ENCODE measurements at places on chromosomes 5 and 9. TPM values are rescaled to one million over a fixed set of nuclear protein-coding genes. Genes with fewer than 3 reads are reported as not detected.

The DPH7 gene
- total RNA-seq = 35.0 TPM

DNA sequence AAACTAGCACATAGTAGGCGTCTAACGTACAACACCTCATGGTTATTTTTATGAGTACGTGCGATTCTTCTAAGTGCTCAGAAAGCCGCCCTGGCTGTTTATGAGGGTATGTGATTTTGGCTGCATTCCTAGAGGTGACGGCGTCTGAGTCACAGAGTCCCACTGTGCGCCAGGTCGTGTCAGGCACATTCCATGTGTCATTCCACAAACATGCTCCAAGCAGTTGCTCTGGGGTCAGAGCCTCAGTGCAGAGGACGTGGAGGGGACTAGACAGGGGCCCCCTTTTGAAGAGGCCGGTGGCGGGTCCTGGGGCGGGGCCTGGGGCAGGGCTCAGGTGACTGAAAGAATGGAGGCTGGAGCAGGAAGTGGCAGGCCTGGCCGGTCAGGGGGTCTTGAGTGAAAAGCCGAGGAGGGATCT is 51.9 kb downstream of the NEK6 start:
- no peak overlapping the region for H3K4me3 ChIP-seq
- peaks cover 2% of the 10 kb centered on the region for H3K4me1 ChIP-seq
- DNase-seq = no peak
- H3K27ac ChIP-seq = no peak overlapping the region
- H3K27me3 ChIP-seq = no peaks in the 10 kb centered on the region

DNA sequence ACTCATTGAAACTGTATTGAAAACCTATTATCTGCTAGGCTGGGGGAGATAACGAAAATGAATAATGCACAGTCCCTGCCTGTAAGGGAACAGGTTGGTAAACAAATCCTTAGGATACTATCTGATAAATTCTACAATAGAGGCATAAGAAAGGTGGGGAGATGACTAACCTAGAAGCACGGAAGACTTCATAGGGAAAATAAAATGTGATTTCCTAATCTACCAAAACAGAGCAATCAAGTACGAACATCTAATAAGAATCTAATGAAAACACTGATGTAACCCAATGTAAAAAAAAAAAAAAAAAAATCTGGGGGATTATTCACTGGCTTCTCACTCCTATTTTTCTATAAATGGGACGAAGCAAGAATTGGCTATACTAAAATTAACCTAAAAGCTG is 124.4 kb downstream of the SLF1 start:
- no peaks in the 10 kb centered on the region for H3K36me3 ChIP-seq
- DNase-seq = no peak
- no peak overlapping the region for H3K27ac ChIP-seq
- H3K4me1 ChIP-seq = peaks cover 7% of the 10 kb centered on the region
- no peak overlapping the region for H3K4me3 ChIP-seq
- no peaks in the 10 kb centered on the region for H3K27me3 ChIP-seq

- no peak for DNase-seq
- H3K27me3 ChIP-seq = no peaks in the 10 kb centered on the region
Measured at GRCh38 chr5:92795633-92796032, 785.4 kb downstream of the NR2F1-AS1 start.

- no peak overlapping the region for H3K4me3 ChIP-seq
- no peak for DNase-seq
- peaks cover 2% of the 10 kb centered on the region for H3K27me3 ChIP-seq
Measured at GRCh38 chr9:89600831-89601230, 4.0 kb upstream of the GADD45G start.

The ALDH1B1 gene
- 26.5 TPM for total RNA-seq

DNA sequence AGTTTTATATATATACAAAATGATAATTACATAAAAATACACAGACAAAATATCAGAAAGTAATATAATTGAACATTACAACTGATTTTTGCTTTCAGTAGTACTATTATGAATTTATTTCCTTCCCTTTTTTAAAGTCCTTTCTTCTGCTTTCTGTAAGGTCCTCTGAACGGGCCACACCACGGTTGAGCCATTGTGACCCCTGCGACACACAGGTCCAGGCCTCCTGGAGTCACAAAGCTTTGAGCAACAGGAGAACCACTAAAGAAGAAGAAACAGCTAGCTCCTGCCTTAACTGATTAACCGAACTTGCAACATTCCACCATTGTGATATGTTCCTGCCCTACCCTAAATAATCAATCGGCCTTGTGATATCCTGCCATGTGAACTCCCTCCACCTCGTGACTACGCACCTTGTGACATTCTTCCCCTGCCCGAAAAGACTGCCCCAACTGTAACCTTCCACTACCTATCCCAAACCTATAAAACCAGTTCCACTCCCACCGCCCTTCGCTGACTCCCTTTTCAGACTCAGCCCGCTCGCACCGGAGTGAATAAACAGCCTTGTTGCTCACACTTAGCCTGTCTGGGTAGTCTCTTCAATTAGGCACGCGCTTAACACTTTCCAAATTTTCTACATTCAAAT is 375.0 kb upstream of the RFX3 start:
- peaks cover 4% of the 10 kb centered on the region for H3K27me3 ChIP-seq
- H3K27ac ChIP-seq = no peak overlapping the region
- no peaks in the 10 kb centered on the region for H3K36me3 ChIP-seq
- no peak overlapping the region for H3K4me3 ChIP-seq
- H3K4me1 ChIP-seq = no peaks in the 10 kb centered on the region

DNA sequence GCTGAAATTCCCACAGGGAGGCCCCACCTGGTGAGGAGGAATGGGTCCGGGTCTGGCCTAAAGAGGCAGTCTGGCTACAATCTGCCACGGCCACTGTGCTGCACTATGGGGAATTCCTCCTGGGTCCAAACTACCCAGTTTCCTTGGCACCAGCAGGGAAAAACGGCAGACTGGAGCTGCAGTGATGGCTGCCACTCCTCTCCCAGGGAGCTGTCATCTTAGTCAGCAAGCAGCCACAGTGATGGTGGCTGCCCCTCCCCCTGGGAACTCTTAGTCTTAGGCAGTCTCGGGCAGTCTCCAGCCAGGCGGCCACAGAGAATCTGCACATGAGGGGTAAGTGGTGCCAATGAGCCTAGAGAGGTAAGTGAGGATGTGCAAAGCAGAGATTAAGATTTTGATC is 205.8 kb downstream of the TMEM38B start:
- no peak overlapping the region for H3K4me3 ChIP-seq
- no peaks in the 10 kb centered on the region for H3K27me3 ChIP-seq
- no peaks in the 10 kb centered on the region for H3K36me3 ChIP-seq
- no peak overlapping the region for H3K27ac ChIP-seq

DNA sequence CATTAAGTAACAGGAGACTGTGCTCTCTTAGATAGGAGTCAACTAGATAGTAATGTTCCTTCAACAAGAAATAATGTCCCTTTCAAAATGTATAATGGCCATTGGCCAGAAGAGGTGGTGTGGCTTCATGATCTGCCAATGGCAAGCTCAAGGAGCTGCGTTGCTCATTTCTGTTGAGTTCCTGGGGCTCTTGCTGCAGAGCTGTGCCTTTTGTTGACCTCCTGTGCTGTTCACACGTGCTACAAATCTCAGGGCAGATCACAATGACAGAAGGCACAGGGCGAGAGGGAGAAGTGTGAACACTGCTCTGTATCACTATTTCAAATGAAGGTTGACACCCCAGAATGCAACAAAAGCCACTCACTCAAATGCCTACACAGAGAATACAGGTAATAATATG is 16.0 kb upstream of the TBC1D2 start:
- H3K4me3 ChIP-seq = no peak overlapping the region
- H3K27ac ChIP-seq = no peak overlapping the region
- H3K4me1 ChIP-seq = no peaks in the 10 kb centered on the region
- H3K36me3 ChIP-seq = no peaks in the 10 kb centered on the region
- DNase-seq = no peak

GRCh38 chr5:133595465-133595864 is 16.9 kb downstream of the FSTL4 start:
- H3K27ac ChIP-seq = no peak overlapping the region
- no peak overlapping the region for H3K4me3 ChIP-seq
- DNase-seq = no peak

DNA sequence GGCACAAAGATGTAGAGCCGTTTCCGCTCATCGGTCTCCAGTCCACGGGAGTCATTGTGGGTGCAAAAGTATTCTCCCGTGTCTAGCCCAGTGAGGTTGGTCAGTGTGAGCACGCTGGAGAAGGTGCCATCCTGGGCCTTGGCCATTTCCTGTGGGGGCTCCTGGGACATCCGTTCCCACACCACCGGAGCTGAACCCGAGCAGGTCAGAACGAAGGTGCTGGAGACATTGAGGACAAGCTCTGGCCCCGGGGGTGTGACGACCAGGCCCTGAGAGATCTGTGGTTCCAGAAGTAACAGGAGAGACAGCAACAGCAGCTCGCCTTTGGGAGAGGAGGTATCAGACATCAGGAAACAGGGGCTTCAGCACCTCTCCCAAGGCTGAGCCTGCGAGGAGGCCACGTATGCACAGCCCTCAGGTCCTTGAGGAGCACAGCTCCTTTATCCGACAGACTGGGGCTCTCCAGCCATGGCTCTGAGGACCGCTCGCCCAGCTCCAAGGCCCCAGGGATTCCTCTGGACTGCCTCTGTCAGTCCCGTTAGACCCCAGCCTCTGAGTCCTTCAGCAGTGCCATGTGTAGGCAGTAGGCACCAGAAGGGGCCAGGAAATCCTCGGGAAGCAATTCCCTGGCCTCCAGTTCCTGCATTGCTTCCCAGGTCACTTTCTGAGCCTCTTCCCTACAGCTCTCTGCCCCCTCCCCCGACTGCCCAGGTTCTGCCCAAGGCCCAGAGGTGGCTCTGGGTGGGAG is 19.9 kb downstream of the PDGFRB start:
- no peaks in the 10 kb centered on the region for H3K4me1 ChIP-seq
- no peak for DNase-seq
- no peak overlapping the region for H3K4me3 ChIP-seq
- no peaks in the 10 kb centered on the region for H3K27me3 ChIP-seq

DNA sequence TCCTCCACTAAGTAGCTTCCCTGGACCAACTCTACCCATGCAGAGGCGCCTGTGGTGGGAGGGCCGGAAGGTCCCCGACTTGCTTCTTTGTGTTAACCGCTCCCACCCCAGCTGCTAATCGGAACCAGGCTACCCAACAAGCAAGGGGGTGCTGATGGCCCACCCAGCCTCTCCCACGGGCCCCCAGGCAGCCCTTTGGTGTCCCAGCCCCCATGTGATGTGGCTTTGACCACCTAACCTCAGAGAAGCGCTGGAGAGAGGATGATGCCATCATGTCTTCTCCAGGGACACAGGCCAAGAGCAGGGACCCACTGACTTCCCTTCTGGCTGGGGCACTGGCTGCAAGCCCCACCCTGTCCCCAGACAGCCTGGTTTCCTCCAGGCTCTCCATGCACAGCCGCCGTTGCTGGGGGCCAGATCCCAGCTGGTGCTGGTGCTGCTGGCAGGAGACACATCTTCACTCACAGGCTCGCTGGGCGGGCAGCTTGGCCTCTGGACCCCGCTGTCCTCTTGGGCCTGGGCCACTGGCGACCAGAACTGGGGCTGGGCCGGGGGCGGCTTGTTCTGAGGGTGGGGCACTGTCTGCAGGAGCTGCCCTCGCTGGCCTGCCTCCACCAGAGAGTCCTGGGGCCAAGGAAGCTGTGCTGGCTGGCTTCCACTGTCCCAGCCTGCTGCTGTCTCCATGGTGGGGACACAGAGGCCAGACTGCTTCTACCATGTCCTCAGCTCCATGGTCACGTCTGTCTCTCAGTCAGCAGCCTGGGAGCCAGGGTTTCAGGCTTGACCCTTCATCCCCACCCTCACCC is 27.8 kb downstream of the LAMC3 start:
- no peak for DNase-seq
- peaks cover 2% of the 10 kb centered on the region for H3K27me3 ChIP-seq
- H3K36me3 ChIP-seq = no peaks in the 10 kb centered on the region
- no peak overlapping the region for H3K4me3 ChIP-seq
- H3K27ac ChIP-seq = no peak overlapping the region
- H3K4me1 ChIP-seq = no peaks in the 10 kb centered on the region

GRCh38 chr9:86997156-86997555 is 49.9 kb upstream of the GAS1 start:
- no peak overlapping the region for H3K27ac ChIP-seq
- no peak for DNase-seq
- H3K36me3 ChIP-seq = no peaks in the 10 kb centered on the region
- H3K27me3 ChIP-seq = peaks cover 20% of the 10 kb centered on the region
- H3K4me1 ChIP-seq = no peaks in the 10 kb centered on the region

GRCh38 chr5:132812781-132813598 is at the start of gene SOWAHA:
TSS of gene SOWAHA (plus strand) at chr5:132813302. CDS start at chr5:132813622, 320 bp downstream.
- H3K27me3 ChIP-seq = peaks cover 47% of the 10 kb centered on the region
- H3K4me3 ChIP-seq = peak within 1 kb of the TSS; percentile 64
- peaks cover 7% of the 10 kb centered on the region for H3K4me1 ChIP-seq
- no peak within 1 kb of the TSS for H3K27ac ChIP-seq
- no peaks in the 10 kb centered on the region for H3K36me3 ChIP-seq
- peak; percentile 34 for DNase-seq

- H3K4me1 ChIP-seq = peaks cover 3% of the 10 kb centered on the region
- no peak for DNase-seq
- H3K4me3 ChIP-seq = no peak overlapping the region
- H3K36me3 ChIP-seq = no peaks in the 10 kb centered on the region
Measured at GRCh38 chr5:124059200-124059599, 547.2 kb downstream of the CSNK1G3 start.

GRCh38 chr9:16090907-16091629 is 538.2 kb downstream of the CCDC171 start:
- H3K4me1 ChIP-seq = no peaks in the 10 kb centered on the region
- DNase-seq = no peak
- no peaks in the 10 kb centered on the region for H3K36me3 ChIP-seq

The SLC45A2 gene
- not detected for total RNA-seq

DNA sequence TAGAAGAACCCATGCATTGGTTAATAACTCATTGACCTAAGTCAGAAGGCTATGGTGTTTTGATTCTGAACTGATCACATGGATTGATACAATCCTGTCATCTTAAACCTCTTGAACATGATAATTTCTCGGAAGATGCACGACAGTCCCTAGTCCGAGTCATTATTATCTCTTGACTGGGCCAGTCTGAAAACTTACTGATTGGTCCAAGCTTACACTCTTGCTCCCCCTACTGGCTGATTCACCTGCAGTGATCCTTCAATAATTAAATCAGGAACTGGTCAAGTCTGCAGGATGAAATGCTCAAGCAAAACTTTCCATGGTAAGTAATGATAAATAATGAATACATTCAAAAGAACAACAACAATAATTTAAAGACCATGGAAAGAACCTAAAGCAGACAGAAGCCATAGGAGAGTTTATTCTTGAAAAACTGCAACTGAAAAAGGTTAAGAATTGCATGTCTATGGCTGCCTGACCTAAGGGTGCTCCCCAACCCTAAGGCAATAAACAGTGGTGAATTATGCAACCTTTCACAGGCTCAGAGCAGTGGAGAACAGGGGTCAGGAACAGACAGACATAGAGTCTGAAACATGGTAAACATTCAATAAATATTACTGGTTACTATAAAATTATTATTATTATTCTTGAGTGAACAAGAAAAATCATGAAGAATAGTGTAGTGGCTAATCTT is 79.3 kb downstream of the BRINP1 start:
- no peak overlapping the region for H3K4me3 ChIP-seq
- DNase-seq = peak; percentile 42
- peaks cover 1% of the 10 kb centered on the region for H3K27me3 ChIP-seq
- H3K27ac ChIP-seq = no peak overlapping the region

DNA sequence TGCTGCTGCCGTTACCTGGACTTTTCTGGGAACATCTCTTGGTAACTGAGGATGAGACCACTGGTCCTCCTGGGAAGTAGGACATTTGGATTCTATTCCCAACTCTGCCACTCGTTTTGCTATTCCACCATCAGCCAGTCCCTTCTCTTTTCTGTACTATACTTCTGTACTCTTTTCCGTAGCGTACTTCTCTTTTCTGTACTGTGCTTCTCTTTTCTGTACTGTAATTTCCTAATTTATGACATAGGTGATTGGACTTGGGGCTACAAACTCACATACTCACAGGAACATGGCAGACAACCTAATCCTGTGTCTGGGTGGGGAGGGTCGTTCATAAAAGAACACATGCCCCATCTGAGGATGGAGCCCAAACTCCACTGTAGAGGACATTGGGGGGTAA is 335.3 kb upstream of the PANK3 start:
- DNase-seq = no peak
- no peaks in the 10 kb centered on the region for H3K4me1 ChIP-seq
- no peak overlapping the region for H3K27ac ChIP-seq
- H3K4me3 ChIP-seq = no peak overlapping the region
